RKO (cell line): ENCODE measurements at places on chromosomes 6 and 20.

- DNase-seq, result no peak
These were observed 12.4 kb upstream of the HLA-G start for GRCh38 chr6:29815118-29815750.

GRCh38 chr6:155201461-155202226 lies 62.2 kb upstream of the CLDN20 start:
- no peak for DNase-seq

DNA sequence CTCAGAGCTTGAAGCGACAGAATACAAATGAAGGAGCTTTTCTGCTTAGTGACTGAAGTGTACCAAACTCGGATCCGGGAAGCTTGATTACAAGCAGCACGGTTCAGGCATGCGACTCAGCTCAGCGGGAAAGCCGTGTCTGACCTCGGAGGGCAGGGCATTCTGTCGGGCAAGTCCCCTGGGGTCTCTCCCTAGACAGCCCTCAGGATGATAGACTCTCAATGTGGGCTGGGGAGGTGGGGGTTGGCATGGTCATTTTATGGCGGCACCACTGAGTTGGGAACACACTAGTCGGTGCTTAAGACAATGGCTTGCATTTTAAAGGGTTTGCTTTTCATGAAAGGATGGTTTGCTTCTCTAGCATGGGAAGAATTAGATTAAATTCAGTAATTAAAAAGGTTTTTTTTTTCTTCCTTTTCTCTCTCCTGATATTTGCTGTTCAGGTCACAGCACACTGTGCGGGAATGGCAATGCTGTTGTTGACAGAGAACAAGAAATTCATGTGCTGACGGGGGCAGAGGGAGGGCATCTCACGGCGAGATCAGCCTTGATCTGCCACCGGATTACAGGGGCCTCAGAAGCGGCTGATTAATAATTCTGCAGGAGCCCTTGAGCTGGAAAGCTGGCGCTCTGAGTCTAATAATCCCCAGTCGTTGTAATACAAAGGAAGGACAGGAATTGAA lies 80.7 kb upstream of the TRAF3IP2 start:
- no peak for DNase-seq

DNA sequence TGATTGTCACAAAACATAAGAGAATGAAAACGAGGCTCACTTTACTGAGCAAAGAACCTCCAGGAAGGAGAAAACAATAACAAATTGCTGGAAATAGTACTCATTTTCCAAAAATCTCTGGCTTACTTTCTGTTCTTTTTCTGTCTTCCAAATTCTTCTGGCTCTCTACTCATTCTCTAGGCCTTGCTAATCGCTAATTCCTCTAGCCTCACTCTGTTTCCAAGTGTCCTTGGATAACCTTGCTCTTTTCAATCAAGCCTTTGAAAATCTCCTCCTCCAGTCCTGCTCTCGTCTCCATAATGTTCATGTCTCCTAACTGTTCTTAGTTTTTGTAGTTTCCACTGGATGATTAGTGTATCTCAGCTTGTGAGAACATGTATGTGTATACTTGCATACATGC lies 96.2 kb upstream of the MAP7 start:
- no peak for DNase-seq

DNA sequence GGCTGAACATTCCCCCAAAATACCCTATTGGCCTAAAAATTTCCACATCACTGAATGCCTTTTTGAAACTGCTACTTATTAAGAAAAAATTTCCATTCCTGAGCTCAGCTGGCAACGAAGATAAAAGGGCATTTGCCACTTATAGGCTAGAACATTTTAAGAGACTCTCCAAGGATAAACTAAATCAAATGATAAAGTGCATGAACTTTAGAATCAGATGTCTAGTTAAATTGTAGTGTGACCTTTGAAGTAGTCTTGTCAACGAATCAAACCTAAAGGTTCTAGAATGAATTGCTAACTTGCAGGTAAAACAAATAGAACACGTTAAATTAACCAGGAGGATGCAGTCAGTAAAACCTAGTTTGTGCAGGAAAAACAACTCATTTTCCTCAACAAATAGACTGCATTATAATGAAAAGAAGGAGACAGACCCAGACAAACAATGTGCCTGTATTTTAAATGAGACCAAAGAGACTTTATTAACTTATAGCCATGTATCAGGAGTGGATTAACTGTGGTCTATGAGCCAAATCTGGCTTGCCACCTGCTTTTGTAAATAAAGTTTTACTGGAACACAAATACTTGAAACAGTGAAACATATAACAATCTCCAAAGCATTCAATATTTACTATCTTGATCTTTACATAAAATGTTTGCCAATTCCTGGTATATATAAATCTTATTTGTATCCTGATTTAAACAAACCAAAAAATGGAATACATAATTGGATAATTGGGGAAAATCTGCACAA lies 184.4 kb downstream of the MEI4 start:
- DNase-seq, result no peak

- peak; percentile 62 for DNase-seq
These were observed 734 bp downstream of the TPBG start for GRCh38 chr6:82364087-82365015.

DNA sequence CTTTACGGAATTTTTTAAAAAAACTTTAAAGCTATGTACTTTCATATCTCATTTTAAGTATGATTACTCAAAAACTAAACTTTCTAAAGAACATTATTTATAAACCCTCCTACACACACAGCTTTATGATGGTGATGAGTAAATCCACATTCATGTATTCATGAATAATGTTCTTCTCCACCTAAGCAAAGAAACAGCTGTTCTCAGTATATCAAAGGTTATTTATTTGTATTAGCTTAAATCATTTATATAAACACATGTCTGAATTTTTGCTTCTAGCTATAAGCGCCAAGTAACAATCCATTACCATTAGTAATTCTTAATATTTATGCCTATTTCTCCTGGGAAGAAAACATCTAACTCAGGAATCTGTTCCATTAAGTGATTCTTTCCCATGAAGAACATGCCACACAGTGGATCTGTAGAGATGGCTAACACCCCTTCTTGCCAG lies 63.3 kb downstream of the SMLR1 start:
- no peak for DNase-seq

DNA sequence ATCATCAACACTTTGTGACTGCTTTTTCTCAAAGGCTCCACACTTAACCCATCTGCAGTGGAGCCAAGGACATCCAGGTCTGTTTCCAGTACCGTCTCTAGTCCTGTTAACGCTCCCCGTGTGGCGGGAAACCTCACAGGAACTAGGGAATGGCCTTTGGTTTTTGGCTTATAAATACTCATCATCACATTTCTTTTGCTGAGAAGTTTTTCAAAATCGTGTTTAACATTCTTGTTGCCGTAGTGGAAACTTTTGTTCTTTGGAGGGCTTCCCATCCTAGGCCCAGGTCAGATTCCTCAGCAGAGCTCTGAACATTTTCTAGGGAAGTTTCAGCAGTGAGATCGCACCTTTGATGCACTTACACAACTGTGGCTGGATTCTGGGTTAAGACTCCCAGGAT lies 24.6 kb downstream of the DAAM2 start:
- DNase-seq, result no peak

DNA sequence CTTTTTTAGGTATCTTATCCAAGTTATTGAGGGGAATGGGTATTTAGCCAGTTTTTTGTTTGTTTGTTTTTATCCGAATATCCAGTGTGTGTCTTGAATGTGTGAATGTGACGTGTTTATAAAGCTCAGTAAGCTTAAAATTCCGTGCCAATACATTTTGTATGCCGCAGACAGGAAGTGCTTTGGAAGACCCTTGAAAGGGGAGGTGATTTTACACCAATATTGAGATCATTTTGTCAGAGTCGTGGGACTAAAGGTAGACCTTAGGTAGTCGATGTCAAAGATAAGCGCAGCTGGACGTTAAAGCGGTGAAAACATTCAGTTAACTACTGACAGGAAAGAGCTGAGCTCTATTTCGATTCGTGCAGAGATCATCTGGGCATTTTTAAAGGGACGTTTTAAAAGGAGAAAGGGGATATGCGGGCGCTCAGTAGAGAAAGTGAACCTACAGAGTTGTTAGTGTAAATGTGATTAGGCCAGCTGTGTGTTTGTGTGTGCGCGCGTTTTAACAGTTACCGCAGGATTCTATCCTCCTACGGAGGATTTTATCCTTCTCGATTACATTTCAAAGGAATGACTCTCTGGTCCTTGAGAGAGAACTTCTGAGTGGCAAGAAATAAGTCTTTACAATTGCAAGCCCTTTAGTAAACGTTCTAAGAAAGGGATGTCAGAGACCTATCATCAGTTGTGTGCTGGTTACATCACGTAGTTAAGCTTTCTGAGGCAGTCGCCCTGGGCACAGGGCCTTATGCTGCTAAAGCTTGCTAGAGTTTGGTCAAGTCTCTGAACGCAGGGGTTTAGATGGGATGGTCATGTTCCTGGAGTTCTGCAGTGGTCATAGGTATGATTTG lies 625 bp upstream of the ECHDC1 start:
- peak; percentile 64 for DNase-seq

- no peak for DNase-seq
These were observed 97.3 kb downstream of the ANKRD60 start for GRCh38 chr20:58131151-58131550.

DNA sequence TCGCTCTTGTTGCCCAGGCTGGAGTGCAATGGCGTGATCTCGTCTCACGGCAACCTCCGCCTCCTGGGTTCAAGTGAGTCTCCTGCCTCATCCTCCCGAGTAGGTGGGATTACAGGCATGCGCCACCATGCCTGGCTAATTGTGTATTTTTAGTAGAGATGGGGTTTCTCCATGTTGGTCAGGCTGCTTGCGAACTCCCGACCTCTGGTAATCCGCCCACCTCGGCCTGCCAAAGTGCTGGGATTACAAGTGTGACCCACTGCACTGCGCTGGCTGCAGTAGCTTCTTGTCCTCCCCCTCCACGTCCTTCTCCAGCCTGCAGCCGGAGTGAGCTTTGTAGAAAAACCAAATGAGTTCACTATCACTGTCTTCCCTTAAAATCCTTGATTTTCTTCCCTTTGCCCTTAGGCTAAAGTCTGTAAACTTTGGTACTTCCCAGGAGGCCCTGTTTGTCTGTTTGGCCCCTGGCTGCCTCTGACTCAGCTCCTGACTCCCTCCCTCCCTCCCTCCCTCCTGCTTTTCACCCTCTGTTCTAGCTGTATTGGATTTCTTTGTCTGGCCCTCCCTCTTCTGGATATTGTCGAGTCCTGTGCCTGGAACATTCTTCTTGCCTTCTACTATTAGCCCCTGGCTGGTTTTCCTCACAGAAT lies 12.9 kb downstream of the PARD6B start:
- peak; percentile 52 for DNase-seq

DNA sequence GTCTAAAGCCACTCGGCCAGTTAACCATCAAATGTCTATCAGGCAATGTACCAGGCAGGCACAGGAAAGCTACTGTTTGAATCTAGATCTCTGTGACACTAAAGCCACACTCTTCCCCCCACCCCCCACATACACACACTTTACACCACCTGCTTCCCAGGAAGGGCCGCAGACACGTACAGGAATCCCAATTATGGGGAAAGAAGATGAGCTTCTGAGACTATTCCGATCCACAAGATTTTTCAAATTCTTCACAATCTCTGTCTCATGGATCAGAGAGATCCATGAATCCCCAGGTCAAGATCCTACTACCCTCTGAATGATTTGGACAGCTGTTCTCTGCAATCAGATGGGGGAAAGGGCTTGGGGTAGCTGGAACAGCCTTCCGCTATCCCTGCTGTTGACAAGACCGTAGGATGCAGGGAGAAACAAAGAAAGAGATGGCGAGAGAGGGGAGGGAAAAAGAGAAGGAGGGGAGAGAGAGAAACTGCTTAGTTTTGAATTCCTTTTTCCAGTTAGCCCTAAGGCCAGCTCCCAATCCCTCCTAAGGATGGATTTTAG lies 25.4 kb upstream of the RIMS4 start:
- DNase-seq, result no peak

- no peak for DNase-seq
These were observed 80.3 kb downstream of the LPA start for GRCh38 chr6:160583794-160584193.

GRCh38 chr20:62202083-62202395 lies 18.0 kb downstream of the HRH3 start:
- DNase-seq, result no peak

- no peak for DNase-seq
These were observed 137.6 kb downstream of the MRPL14 start for GRCh38 chr6:43989581-43990146.

GRCh38 chr6:16018626-16019025 lies 110.3 kb upstream of the MYLIP start:
- no peak for DNase-seq
